Stimulated activated CD4-positive, alpha-beta T cell treated with anti-CD3 and anti-CD28 coated beads, Interleukin-4, amount 100 ng/mL, for 24 hours (primary cell): ENCODE measurements at places on chromosomes 6 and 20.

DNA sequence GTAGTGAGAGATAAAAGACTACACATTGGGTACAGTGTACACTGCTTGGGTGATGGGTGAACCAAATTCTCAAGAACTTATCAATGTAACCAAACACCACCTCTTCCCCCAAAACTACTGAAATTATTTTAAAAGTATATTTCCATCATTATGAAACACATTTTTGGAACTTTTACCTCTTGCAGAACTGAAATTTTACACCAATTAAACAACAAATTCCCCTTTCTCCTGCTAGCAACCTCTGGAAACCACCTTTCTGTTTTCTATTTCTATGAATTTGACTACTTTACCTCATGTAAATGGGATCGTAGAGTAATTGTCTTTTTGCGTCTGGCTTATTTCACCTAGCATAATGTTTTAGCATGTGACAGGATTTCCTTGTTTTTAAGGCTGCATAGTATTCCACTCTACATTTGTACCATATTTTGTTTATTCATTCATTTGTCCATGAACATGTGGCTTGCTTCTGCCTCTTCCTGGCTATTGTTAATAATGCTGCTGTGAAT lies 149.9 kb upstream of the PHACTR1 start:
- DNase-seq: no peak

GRCh38 chr6:94349227-94349626 lies 929.9 kb upstream of the EPHA7 start:
- DNase-seq: no peak

DNA sequence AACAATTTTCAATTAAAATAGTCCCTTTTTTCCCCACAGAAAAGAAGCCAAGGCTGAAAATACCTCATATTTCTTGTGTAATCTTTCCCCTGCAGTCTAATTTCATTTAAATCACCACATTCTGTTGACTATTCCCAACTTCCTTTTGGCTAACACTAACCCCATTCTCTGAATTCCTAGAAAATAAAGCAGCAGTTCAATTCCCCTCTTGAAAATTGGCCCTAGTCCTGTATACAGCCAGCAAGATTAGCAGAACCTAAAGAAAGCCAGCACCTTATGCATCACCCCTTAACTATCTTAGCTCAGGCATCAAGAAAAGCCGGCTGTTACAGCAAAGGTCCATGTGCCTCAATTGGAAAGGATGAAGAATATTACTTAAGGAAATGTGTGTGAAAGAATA lies 69.7 kb downstream of the MDN1 start:
- DNase-seq: no peak

DNA sequence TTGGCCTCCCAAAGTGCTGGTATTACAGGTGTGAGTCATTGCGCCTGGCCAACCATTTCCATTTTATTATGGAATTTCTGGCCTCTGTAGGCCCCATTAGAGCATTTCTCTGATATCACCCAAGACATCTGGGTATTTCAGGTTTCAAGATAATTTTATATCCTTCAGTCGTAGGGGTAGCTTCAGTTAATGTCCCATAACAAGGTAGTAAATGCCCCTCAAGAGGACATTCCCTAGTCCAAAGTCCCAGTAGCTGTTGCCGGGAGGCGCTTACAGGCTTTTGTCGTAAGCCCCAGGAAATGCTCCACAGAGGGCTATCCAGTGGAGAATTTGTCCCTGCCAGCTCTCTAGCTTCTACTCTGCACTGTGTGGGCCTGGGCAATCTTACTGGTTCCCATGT lies 24.4 kb downstream of the EFCAB8 start:
- no peak for DNase-seq

- no peak for DNase-seq
Observed at GRCh38 chr20:41833739-41834138, 215.6 kb upstream of the CHD6 start.

DNA sequence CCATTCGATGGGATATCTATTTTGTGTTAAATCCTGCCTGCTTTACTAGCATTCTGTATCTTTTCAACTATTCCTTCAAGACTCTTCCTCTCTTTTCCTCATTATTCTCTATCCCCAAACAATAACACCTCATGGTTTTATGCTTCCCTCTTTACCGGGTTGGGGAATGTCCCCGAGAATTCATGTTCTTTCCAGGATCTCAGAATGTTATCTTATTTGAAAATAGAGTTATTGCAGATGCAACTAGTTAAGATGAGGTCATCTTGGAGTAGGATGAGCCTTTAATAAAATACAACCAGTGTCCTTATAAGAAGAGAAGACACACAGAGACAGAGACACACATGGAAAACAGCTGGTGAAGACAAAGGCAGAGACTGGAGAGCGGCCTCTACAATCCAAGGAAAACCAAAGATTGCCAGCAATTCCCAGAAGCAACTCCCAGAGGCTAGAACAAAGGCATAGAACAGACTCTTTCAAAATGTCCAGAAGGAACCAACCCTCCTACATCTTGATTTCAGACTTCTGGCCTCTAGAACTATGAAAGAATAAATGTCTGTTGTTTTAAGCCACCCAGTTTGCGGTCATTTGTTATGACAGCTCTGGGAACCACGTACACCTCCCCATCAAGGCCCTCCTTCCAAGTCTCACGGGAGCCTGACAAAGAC lies 126.8 kb upstream of the TNFAIP3 start:
- no peak for DNase-seq

GRCh38 chr20:45359406-45360148 lies 3.4 kb upstream of the SYS1 start:
- DNase-seq: no peak

DNA sequence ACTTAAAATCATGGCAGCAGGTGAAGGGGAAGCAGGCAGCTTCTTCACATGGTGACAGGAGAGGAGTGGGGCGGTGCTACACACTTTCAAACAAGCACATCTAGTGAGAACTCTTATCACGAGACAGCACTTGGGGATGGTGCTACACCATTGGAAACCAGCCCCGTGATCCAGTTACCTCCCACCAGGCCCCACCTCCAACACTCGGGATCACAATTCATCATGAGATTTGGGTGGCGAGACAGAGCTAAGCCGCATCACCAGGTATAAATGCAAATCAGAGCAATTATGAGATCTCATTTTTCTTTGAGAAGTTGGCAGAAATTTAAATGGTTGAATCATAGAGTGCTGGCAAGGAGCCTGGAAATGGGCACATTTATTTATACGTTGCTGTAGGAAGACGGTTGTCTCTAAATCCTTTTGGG lies 31.4 kb downstream of the IGF2R start:
- no peak for DNase-seq

GRCh38 chr6:89180112-89180511 lies 34.3 kb downstream of the PM20D2 start:
- no peak for DNase-seq

- no peak for DNase-seq
Observed at GRCh38 chr6:13250703-13251102, 77.6 kb downstream of the TBC1D7 start.

DNA sequence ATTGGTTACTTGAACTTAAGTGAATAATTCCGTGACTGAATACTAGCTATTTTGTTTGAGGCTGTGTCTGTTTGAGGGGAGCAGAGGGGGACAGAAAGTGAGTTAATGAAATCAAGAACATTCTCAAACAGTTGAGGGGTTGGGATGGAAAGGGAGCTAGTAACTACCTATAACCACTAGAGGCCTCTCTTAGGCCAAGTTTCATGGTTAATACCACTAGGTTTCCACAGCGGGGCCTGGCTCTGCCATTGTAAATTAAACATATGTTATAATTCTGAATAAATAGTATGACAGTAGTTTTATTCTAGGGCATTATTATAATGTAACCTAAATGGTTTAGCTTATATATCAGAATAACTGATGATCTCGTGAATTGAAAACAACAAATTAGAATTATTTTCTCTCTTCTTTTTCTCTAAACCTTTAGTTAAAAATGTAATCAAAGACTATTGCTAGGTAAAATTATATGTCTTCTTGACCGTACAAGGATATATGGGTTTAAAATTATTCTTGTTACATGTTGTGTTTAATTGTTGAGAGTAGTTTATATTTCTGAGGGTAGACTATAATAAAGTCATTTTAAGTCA lies 108.1 kb downstream of the BCKDHB start:
- DNase-seq: no peak

- DNase-seq: no peak
Observed at GRCh38 chr20:46362921-46363867, 43.2 kb downstream of the ELMO2 start.

GRCh38 chr20:3612795-3613572 lies 50.2 kb downstream of the GFRA4 start:
- DNase-seq: no peak

DNA sequence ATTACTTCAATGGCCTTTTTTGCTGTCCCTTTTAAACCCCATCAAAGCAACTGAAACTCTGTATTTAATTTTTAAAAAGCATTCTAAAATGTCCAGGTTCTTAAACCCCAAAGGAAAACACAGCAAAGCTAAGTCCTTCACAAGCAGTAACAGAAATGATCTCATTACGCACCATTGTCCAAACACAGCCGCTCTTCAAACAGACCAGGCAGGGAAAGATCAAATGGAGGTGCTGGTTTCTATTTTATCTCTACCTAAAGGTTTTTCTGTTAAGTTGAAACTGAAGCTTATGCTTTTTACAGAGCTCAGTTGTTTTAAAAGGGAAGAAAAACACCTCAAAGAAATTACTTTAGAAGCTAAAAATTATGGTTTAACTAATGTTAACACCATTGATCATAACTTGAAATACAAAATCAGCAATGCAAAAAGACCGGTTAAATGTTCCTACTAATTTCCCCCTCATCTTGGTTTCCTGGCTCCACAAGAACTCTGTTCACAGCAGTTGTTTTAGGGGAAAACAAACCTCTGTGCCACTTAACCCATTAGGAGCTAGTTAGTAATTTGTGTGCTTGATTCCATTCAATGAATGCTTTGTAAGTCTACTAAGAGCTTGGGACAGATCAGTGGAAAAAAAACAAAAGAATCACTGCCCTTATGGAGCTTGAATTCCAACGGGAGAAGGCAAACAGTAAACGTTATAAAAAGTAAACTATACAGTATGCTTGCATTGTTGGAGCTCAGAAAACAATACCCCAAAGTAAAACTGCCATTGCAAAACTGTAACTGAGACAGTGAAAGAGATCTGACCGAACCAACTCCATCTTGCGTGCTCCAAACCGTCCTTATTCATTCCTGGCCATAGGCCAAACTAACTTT lies 87.4 kb downstream of the CD24 start:
- DNase-seq: no peak

DNA sequence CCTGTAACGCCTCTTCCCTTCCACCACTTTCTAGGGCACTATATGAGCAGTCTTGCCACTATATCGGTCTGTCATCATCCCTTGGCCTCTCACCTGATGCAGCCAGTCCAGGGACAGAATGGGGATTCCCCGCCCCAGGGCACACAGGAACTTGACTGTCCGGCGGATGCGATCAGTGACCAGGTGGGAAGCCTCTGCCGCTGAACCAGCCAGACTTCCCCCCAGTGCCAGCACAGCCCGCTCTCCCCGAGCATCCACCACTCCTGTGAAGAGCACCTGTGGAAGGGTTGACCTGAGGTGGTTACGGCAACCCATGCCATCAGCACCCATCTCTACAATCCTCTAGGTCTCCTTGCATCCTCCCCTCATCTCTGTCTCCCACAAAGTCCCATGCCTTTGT lies 12.2 kb upstream of the NRM start:
- DNase-seq: no peak
